ENCODE measurements at places on chromosomes 1 and 21.

DNA sequence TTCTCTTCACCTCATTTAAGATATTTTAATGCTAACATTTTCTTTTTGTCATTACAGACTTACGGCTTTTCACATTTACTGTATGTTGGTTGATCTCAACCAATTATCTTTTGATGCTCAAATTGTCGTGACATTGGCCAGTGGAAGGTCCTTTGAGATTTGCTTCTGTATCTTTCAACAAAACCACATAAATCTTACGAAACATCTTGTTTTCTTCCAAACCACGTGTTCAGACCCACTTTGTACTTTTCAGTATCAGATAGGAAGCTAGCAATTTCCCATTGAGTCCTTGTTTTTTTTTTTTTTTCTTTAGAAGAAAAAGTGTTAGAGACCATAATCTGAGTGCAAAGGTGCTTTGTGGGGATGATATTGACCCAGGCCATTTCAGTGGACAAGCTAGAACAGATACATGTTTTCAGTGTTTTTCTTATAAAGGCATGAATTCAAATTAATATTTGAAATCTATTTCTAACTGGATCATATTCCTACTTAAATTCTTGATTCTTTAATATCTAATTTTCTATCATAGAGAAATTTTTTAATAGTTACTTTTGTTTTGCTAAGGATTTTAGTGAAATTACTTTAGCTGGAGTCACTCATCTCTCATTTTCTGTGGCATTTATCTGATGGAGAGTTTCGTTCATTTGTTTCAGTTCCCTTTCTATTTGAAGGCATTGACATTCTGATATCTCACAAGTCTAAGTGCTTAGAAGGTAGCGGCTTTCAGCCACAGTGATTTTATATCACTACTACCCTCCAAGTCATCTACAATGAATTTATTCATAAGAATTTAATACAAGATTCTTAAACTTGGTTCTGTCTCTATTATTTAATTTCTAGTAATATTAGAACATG lies 26.7 kb downstream of the ATG4C start:
- DNase-seq = no peak

DNA sequence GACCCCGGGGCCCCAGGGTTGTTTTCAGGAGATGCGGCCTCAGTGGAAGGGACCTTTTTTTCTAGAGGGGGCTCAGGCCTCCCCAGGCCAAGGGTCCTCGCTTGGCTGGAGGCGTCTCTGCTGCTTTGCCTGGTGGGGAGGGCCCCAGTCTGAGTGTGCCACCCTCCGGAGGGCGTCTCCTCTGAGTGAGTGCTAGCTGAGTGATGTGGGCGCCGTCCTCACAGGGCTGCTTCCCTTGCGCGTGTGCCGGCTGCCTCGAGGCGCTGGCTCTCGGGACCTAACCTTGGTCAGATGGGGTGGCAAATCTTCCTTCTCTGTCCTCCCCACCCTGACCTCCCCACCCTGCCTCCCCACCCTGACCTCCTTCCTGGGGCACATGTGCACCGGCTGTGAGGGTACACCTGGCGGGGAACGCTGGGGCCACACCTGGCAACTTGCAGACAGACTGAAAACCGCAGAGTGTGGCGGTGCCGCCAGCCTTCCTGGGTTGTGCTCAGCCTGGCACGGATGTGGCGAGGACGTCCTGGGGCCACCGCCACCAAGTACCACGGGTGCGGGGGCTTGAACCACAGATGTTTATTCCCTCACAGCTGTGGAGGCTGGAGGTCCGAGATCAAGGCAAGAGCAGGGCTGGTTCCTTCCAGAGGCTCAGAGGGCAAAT lies 93.0 kb upstream of the TTC34 start:
- DNase-seq = no peak

DNA sequence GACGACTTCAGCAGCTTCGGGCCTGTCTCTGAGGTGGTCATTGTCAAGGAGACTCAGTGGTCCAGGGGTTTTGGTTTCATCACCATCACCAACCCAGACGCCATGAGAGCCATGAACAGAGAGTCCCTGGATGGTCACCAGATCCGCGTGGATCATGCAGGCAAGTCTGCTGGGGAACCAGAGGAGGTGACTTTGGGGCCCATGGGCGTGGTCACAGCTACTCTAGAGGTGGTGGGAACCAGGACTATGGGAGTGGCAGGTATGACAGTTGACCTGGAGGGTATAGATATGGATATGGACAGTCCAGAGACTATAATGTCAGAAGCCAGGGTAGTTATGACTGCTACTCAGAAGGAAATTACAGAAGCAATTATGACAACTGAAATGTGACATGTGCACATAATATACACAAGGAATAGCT lies 19.3 kb upstream of the METTL13 start:
- DNase-seq = no peak

- no peak for DNase-seq
These were observed 516 bp upstream of the NMNAT2 start for GRCh38 chr1:183418696-183419095.

- no peak for DNase-seq
These were observed at the start of gene LEFTY2 for GRCh38 chr1:225941187-225941941. Gene LEFTY2, minus strand, starts transcription at chr1:225941220. Its CDS starts 80 bp downstream, at chr1:225941140.

- no peak for DNase-seq
These were observed 28.2 kb upstream of the LGALS8 start for GRCh38 chr1:236495467-236496112.

- DNase-seq = no peak
These were observed 6.3 kb downstream of the INTS11 start for GRCh38 chr1:1318131-1318652.

DNA sequence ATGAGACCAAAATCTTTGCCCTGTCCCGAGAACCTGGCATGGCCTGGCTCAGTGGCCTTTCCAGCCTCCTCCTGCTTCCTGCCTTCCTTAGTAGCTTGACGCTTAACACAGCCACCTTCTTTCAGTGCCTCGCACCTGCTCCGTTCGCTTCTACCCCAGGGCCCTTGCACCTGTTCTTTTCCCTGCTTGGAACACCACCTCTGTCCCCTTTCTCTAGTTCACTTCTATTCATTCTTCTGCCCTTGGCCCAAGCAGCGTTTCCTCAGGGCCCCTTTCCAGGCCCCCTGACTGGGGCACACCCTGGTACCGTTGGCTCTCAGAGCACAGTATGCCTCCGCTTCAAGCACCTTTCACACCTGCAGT lies 9.0 kb upstream of the HTR6 start:
- no peak for DNase-seq

- no peak for DNase-seq
These were observed 72.4 kb downstream of the CASZ1 start for GRCh38 chr1:10724052-10724494.

DNA sequence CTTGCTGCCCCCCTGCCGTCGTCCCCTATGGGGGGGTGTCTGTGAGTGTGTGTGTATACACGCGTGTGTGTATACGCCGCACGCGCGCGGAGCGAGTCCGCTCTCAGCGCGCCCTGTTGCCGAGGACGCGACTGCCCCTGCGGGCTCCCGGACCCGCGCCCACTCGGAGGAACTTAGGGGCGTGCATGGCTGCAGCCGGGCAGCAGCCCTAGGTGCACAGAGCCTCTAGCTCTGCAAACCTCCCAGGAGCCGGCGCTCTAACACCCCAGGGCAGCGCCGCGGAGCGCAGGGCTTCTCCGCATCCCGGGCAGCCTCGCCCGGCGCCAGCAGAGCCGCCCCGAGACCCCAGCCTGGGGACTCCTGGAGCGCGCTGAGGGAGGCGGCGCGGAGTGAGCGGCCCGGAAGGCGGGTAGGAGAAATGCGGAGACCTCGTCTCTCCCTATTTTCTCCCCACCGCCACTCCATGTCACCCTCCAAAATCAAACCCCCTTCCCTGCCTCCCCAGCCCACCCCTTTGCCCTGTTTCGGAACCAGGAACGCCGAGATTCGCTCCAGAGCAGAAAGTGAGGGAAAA lies 574 bp downstream of the ITPKB start:
- no peak for DNase-seq

DNA sequence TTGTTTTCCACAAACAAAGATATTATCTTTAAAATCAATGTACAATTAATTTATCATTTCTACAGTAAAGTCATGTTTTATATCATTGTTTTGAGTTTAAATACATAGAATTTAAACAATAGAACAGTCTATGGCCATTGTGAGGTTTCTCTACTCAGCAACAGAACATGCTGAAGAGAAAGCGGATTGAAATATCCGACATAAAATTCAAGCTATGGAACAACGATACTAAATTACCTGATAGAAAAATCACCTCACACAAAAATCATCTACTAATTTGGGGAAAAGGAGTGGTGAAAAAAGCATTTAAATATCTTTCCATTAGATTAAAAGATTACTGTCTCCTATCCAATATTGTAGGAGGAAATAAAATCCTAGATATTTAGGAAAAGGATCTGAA lies 12.6 kb downstream of the CDKN2C start:
- DNase-seq = no peak

- DNase-seq = no peak
These were observed 39.4 kb downstream of the PAFAH2 start for GRCh38 chr1:25958465-25958864.

GRCh38 chr1:197141575-197141974 lies 4.9 kb downstream of the ASPM start:
- no peak for DNase-seq

DNA sequence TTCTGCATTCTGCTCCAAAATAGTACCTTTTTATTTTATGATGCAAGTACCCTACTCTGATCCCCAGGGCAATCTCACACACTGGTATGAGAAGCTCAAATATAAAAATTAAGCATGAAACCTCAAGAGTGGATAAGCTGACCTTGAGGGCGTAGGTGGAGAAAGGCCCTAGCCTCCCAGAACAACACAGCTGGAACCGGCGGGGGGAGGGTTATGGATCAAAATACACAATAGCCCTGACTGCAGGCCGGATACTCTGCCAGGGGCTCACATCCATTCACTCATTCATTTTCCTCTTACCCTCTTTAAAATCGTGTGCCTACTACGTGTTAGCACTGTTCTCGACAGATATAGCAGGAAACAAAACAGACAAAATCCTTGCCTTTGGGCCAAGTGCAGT lies 32.8 kb upstream of the ECE1 start:
- no peak for DNase-seq

GRCh38 chr1:29584776-29585175 lies 348.5 kb downstream of the PTPRU start:
- DNase-seq = no peak

DNA sequence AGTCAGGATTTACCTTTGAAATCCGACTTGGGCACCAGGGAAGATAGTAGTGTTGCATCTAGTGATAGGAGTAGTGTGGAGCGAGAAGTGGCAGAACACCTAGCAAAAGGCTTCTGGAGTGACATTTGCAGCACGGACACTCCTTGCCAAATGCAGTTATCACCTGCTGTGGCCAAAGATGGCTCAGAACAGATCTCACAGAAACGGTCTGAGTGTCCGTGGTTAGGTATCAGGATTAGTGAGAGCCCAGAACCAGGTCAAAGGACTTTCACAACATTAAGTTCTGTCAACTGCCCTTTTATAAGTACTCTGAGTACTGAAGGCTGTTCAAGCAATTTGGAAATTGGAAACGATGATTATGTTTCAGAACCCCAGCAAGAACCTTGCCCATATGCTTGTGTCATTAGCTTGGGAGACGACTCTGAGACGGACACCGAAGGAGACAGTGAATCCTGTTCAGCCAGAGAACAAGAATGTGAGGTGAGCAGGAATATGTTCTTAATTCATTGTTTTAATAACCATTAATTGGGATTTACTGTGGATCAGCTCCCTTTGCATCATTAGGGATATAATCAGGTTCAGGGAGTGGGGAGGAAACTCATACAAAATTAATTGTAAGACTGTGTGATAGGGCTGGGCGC lies 28.3 kb downstream of the BACH1 start:
- DNase-seq = no peak
